ENCODE measurements at places on chromosomes 4 and X. TPM values are rescaled to one million over a fixed set of nuclear protein-coding genes. Genes with fewer than 3 reads are reported as not detected.

GRCh38 chrX:38898261-38898660, 97.0 kb downstream of the MID1IP1 start:
- no peak for DNase-seq

GRCh38 chr4:6229671-6230501, 29.5 kb upstream of the JAKMIP1 start:
- no peak for DNase-seq

DNA sequence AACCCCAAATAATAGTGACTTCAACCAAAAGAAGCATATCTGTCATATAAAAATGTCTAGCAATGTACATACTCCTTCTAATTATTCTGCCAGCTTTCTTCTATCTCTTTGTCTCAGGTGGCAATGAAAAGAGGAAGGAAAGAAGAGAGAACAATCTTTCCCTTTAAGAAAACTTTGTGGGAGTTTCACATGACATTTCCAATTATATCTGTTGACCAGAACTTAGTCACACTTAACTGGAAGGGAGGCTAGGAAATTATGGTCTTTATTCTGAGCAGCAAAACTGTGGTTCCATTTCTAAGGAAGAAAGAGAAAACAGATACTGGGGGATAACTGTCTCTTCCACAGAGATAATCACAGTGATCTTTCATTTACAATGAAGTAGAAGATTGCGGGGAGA, 12.9 kb upstream of the MAOA start:
- no peak for DNase-seq

The ADH1C gene
- 1.2 TPM for total RNA-seq

The CNOT6L gene
- 34.0 TPM for total RNA-seq

- DNase-seq: no peak
Measured at GRCh38 chrX:132714913-132715312, 226.1 kb upstream of the MBNL3 start.

DNA sequence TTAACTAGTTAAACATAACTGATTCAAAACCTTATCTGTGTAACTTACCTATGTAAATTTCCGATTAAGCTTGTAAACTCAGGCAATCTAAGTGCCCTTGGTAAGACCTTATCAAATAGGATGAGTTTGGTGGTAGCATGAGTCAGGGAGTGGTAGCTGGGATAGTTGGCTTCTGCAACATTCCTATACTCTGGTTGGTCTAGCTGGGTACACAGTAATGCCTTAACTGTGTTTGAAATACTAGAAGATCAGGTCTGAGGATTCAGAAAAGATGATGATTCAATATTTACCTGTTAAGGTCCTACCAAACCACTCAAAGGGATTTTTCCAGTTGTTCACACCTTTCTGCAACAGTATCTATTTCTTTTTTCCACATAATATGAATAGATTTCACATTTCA, 5.3 kb downstream of the YIPF7 start:
- no peak for DNase-seq

The UCP1 gene
- total RNA-seq: not detected

- DNase-seq: no peak
Measured at GRCh38 chr4:159669094-159669493, 566.2 kb downstream of the RAPGEF2 start.

The GPR173 gene
- 0.88 TPM for total RNA-seq
